ENCODE measurements at places on chromosomes 6 and 20.

GRCh38 chr6:27829453-27830211 lies 82.6 kb downstream of the OR2B2 start:
- DNase-seq = no peak

DNA sequence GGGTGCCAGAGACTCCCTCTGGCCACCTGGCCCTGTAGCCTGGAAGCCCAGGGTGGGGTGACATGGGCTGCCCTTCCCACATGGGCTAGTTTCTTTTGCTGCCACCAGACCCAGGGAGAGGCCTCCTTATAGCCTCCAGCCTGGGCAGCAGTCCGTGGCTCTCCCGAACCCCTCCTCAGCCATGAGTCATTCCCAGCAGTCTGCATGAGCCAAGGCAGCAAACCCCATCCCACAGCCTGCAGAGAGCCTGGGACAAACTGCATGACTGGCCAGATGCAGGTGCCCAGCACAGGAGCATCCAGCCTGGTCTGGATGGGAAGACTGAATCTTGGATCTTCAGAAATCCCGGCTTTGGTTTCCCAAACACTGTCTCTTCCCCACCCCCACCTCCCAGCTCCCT lies 75.7 kb downstream of the MRPL14 start:
- DNase-seq = no peak

- DNase-seq = no peak
Observed at GRCh38 chr6:38555606-38556005, 84.1 kb downstream of the BTBD9 start.

GRCh38 chr20:22160101-22160652 lies 424.2 kb downstream of the FOXA2 start:
- DNase-seq = no peak

- DNase-seq = no peak
Observed at GRCh38 chr20:58927490-58928061, 53.5 kb upstream of the NELFCD start.

- no peak for DNase-seq
Observed at GRCh38 chr6:155261111-155261900, 2.5 kb upstream of the CLDN20 start.

- DNase-seq = no peak
Observed at GRCh38 chr6:168590406-168590805, 149.4 kb downstream of the SMOC2 start.

DNA sequence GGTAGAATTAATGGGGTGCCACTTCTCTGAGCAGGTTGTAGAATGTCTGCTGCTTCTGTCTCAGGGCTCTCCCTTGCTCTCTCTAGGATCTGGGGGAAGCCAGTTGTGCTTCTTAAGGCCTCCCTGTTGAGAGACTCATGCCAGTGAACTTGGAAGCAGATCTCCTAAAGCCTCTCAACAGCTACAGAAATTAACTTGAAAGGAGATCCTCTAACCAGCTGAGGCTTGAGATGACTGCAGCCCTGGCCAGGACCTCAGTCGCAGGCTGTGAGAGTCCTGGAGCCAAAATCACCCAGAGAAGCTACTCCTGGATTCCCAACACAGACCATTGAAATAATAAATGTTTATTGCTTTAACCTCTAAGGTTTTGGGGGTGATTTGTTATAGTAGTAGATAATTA lies 180.2 kb upstream of the MARCKS start:
- no peak for DNase-seq

DNA sequence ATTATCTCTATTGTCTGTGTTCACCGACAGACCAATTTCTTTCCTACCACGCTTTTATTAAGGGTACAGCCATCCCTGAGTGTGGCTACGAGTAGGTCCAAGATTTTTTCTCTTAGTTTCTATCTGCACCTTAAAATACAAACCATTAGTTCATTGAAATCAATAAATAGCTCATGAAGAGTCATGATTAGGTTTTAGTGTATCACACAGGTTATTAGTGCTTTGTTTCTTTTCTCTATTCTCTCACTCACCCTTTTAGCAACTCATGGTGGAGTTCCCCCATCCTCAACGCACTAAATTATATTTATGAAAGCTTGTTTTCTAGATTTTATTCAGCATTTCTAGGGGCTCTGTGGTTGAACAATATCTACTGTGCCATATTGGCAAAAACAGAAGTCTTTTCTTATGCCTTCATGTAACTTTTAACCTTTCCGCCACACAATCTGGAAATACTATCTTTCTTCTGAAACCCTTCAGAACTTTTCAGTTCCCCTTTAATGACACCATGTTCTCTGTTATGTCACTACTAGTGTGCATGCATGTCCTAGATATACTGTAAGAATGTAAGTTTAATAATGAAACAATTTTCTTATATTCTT lies 128.2 kb upstream of the LAMA2 start:
- no peak for DNase-seq

DNA sequence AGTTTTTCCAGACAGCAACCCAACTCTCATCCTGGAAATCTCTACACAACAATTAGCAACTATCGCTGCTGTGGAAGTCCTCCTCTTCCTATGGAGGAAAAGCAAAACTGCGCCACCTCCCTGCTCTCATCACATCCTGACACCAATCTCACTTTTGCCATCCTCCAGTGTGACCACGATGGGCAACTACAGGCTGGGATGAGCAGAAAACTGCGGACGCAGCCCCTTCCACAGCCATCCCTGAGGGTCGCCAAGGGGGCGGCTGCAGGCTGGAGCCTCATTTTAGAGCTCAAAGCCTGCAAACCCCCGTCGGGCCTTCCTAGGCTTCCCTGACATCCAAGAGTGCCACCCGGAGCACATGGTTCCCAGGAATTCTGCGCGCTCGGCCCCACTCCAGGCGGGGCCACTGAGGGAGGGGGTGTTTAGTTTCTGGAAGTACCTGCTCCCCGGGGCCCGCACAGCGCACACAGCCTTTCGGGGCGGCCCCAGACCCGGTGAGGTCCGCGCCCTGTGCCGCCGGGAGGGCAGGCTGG lies 1.2 kb downstream of the TCFL5 start:
- DNase-seq = peak; percentile 34

DNA sequence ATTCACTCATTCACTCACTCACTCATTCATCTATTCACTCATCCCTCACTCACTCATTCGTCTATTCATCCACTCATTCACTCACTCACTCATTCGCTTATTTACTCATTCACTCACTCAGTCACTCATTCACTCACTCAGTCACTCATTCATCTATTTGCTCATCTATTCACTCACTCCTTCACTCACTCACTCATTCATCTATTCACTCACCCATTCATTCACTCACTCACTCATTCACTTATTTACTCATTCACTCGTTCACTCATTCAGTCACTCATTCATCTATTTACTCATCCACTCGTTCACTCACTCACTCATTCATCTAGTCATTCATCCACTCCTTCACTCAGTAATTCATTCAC lies 128.2 kb downstream of the TTLL2 start:
- no peak for DNase-seq

GRCh38 chr6:129730477-129731165 lies 20.6 kb upstream of the ARHGAP18 start:
- DNase-seq = no peak

DNA sequence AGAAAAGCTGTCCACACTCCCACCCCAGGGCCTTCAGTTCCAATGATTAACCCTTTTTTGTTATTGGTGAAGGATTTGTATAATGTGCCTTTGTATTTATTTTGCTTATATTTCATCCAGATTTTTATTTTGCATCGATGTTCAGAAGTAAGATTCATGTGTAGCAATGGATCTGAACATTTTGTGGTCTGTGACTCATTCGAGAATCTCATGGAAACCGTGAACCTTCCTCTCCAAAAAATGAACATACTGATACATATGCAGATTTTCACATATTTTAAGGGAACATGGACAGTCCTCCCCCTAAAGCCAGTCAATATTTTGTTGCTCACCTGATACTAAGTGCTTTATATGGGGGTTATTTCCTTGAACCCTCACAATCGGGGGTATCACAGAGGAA lies 421.8 kb upstream of the SOX4 start:
- no peak for DNase-seq

GRCh38 chr6:34985236-34985635 lies 96.2 kb downstream of the ANKS1A start:
- no peak for DNase-seq

DNA sequence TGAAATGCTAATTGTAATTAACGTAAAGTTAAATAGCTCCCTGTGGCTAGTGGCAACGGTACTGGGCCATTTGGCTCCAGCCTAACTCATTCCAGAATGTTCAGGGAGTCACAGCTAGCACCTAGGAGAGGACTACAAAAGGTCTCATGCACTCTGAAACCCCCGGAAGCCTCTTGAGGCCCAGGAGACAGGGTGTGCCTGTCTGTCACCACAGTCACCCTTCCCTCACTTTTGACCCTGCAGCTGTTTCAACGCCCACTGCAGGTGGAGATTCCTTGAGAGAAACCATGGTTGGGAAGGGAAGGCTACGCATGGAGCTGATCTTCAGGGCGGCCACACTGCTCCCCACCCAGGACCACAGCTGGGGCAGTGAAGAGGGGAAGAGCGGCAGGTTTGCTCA lies 58.6 kb downstream of the SULF2 start:
- DNase-seq = no peak

- no peak for DNase-seq
Observed at GRCh38 chr6:39997101-39997635, 62.9 kb upstream of the MOCS1 start.

GRCh38 chr20:37726971-37727956 lies 33.4 kb downstream of the CTNNBL1 start:
- no peak for DNase-seq

Measured in kidney capillary endothelial cell (primary cell).